ENCODE measurements at places on chromosomes 11 and 22. TPM values are rescaled to one million over a fixed set of nuclear protein-coding genes. Genes with fewer than 3 reads are reported as not detected.
A peak's percentile ranks its signal among the peaks of the same experiment; 100 is the strongest.

- DNase-seq = no peak
Observed at GRCh38 chr11:125807909-125808308, 20.0 kb downstream of the PATE3 start.

DNA sequence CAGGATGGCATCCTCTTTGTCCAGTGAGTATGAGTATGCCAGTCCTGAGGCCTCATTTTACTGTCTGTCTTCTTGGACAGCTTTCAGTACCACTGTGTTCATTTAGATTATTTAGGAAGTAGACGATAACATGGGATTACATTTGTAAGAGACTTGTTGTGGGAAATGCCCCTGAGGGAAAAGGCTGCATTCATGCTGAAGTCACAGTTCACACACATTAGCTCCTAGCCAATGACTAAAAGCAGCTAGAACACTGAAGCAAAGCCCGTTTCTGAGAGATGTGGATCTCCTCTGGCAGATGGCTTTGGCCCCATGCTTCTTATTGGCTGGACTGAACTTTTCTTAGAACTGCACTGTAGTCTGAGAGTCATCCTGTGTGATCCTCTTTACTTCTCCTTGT lies 242.4 kb downstream of the FAM76B start:
- no peak for DNase-seq

GRCh38 chr11:69320756-69321741 lies 27.1 kb downstream of the MYEOV start:
- DNase-seq = no peak

GRCh38 chr11:70066136-70066520 lies 12.0 kb upstream of the ANO1 start:
- DNase-seq = no peak

DNA sequence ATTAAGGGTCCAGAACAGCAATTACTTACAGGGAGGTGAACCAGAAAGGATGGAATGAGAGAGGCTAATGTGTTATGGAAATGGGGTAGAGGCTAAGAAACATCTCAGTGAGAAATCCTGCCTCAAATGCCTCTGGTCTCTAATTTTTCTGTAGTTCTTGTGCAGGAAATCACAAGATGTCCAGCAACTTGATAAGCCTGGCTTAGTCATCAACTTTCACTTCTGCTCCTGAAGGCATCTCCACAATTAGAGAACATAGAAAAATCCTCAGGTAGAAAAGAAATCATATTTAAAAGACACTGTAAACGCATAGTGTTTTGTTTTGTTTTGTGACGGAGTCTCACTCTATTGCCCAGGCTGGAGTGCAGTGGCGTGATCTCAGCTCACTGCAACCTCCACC lies 18.7 kb downstream of the MRGPRX4 start:
- DNase-seq = no peak

- no peak for DNase-seq
Observed at GRCh38 chr11:108622341-108622740, 28.8 kb upstream of the EXPH5 start.

DNA sequence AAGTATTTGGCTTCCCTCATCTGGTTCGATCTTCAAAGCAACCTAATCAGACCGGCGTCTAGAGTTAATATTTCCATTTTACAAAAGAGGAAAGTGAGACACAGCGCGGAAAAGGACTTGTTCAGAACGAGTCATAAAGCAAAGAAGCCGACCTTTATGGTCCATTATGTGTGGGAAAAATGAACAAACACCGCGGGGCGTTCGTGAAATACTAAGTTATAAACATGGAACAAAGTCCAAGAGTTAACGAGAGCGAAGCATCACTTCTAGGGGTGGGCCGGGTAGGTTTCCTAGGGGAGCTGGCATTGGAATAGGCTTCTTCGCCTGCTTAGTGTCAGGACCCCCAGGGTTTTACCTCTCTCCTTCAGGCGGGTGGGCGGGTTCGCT lies 575 bp downstream of the DUSP18 start:
- DNase-seq = no peak

- no peak for DNase-seq
Observed at GRCh38 chr11:20080032-20080685, 80.1 kb downstream of the DBX1 start.

GRCh38 chr11:34988294-34989255 lies 72.2 kb downstream of the PDHX start:
- DNase-seq = no peak

GRCh38 chr22:39243439-39244135 lies 1.2 kb downstream of the PDGFB start:
- no peak for DNase-seq

- DNase-seq = no peak
Observed at GRCh38 chr22:42820045-42820763, 36.9 kb downstream of the ARFGAP3 start.

GRCh38 chr22:48631288-48631863 lies 1196.3 kb downstream of the BRD1 start:
- DNase-seq = no peak

DNA sequence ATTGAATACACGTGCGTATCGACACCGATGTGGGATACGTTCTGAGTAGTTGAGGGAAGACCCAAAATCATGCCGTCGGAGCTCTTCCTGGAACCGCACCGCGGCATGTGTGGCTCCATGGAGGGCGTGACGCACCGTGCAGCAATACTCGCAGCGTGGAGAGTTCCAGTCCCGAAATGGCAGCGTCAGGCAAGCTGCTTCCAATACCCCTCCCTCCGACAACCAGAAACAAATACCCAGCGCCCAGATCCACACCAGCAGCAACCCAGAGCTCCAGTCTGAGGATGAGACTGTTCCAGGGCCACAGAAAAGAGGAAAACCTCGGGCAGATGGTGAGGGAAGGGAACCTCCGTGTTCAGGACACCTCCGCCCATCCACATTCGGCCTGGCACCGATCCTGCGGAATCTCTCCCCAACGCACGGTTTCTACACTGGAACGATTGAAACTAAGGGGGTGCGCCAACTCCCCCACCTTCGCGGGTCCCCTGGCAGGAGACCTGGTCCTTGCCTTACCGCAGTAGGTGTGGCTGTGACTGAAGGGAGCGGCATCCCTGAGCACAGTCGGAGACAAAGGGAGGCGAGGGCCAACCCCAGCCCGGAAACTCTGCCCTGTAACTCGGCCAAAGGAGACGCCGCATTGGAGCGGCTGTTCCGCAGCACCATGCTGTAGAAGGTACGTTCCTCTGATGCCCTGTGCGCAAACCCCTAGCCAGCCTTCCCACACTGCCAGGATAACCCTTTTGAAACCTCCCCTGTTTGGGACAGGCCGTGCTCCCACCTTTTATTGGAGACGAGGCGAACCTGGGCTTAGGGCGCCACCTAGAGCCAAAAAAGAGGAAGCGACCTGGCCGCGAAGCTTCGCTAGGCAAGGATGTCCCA lies 28.2 kb downstream of the DBX1 start:
- DNase-seq = peak; percentile 80

DNA sequence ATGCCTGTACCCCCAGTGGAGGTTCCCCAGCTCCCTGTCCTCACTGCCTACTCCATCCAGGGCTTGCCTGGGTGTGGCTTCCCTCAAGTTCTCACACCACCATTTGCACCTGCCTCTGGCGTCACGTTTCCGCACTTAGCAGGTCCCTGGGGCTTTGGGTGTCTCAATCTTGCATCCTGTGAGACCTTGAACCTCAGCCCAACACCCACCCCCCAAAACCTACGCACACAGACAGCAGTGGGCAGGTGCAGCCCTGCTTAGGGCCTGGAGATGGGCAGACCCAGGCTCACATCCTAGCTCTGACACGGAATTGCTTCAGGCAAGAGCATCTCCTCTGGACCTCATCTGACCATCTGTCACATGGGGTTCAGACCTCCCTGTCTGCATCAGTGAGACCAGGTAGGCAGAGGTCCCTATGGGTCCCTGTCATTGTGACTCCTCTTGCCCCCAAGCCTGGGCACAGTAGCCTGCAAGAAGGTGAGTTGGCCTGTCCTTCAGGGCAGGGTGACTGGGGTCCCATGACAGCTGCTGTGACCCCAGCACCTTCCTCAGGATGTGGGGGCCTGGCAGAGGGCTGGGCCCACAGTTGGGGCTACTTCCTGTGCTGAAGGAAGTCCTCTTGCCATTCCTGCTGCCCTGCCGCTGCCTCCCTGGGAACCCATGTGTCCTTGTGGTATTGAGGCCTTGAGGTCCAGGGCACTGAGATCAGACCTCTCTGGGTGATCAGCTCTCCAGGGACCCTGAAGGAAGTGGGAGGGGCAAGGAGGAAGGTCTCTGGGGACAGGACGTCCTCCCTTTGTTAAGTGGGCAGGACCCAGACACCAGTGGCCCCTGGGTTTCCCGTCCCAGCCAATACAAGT lies 2.0 kb downstream of the SIPA1 start:
- peak; percentile 69 for DNase-seq

DNA sequence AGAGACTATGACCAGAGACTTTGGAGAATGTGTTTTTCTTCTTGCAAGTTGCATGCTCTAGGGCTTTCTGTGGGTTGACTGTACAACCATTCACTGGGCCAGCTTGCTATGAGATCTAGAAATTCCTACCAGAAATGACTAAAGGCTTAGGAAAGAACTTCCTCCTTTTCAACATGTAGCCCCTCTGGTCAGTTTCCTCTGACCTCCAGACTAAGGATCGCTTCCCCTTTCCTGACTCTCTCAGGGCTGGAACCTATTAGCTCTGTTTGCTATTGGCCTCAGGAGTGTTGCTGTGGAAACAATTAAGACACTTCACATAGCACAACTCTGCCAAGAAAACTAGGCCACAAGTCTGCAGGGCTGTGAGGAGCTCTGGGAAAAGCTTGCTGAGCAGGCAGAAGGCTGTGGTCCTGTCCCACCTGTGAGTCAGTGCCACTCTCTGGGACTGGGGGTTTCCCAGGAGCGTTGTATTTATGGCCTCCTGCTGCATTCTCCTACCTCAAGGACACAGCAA lies 10.7 kb downstream of the CRY2 start:
- peak; percentile 44 for DNase-seq

The OR51B2 gene
- not detected for total RNA-seq

Data from right cardiac atrium (tissue), 5 donors.